ENCODE measurements at places on chromosomes 16 and 17.
A peak's percentile ranks its signal among the peaks of the same experiment; 100 is the strongest.

DNA sequence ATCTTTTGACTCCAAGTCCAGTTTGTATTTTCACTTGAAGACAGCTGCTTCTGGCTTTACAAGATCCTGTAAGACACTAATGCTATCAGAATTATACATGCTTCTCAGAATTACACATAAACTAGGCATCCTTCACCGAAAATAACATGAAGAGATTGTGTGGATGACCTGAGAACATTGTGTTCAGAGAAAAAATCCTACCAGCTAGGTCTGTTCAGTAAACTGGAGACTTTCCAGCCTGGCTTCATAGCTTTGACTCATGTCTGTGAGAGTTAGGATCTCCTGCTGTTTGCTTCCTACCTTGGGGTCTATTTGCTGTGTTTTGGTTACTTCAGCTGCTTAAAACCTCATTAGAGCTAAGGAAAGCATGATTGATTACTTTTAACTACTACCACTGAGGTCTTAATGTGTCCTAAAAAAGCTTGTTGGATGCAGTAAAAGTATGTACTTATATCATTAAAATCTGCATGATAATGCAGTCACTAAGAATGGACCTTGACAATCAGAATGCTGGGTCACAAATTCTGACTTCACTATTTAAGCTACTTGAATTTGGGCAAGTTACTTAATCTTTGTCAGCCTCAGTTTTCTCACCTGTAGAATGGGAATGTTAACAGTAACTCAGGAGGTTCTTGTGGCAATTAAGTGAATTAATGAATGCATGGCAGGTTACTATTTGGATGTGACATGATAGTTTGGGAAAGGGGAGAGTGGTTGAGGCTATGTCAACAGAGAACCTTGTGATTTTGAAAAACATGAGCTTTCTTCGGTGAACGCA, 8.0 kb upstream of the MYH13 start:
- no peak for DNase-seq

DNA sequence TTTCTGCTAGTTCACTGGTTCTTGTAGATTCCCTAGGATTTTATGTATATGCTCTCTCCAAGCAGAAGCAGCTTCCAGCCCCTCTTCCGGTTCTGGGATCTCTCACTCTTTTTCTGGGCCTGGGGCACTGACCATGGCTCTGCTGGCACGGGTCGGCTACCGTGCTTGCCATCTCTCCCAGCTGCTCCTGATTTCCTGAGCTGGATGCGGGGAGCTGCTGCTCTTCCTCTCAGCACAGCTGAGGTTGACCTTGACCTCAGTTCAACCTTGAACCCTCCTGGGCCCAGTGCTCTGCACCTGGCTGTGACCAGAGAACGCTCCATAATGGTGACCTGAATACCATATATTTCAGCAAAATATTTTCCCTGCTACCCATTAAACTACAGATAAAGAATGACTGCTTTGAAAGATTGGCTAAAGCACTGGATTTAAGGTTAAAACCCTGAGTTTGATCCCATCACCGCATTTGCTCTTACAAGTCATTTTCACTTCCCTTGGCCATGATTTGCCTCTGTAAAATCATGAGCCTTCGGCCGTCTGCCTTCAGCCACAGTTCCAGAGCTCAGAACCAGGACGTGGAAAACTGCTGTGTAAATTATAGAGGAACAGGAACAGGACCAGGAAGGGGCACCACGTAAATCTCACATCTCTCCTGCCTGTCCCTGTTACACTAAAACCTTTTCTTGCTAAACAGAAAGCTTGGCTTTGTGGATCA, 130.8 kb upstream of the CHMP6 start:
- no peak for DNase-seq

DNA sequence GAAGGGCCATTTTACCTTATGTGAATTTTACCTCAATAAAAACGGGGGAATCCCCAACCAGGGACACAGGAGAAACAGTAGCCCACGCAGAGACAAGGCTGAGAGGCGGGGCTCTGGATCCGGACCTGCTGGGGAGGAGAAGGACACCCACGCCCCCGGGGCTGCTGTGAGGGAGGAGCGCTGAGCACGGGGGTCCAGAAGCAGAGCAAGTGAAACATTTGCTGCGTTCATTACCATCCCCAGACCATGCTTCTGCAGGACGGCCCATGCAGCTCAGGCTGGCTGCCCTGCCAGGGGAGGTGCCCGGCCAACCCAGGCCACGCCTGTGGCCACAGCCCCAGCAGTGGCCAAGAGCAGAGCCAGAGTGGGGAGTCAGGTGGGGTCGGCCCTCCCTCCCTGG, 50.0 kb downstream of the KCNJ18 start:
- DNase-seq, result no peak

- peak; percentile 11 for DNase-seq
Measured at GRCh38 chr17:37607637-37608331, 1.4 kb downstream of the SYNRG start.

DNA sequence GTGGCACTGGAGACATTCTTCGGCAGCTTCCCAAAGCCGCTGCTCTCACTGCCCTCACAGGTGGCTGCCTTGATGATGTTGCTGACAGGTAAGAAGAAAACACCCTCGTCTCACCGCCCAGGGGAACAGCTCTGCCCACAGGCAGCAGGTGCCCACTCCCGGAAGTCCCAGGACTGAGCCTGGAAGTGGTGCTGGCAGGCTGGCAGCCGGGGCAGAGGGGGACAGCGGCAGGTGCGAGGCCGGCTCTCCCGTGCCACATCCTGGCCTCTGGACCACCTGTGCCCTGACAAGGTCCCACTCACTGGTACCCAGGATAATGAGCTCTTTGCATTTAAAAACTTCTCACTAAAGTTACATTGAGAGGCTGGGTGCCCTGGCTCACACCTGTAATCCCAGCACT, 20.4 kb downstream of the CEP131 start:
- no peak for DNase-seq

GRCh38 chr16:9257843-9258242, 166.4 kb downstream of the HAPSTR1 start:
- no peak for DNase-seq

DNA sequence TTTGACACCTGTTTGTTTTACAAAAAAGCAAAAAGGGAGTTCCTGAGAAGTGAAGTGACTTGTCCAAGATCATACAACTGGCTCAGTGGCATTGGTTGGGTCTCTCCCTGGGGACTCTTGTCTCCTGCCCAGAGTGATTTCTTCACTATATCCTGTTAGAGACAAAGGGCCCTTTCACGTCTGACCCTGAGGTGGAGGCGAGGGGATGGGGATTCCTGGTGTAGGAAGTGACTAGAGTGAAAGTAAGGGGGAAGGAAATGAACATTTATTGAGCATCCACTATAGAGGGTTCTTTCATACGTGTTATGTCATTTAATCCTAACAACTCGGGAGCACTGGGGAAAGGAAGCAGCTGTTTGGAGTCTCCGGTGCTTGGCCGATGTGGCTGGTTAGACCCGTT, 9.0 kb downstream of the ITGB3 start:
- DNase-seq, result no peak

DNA sequence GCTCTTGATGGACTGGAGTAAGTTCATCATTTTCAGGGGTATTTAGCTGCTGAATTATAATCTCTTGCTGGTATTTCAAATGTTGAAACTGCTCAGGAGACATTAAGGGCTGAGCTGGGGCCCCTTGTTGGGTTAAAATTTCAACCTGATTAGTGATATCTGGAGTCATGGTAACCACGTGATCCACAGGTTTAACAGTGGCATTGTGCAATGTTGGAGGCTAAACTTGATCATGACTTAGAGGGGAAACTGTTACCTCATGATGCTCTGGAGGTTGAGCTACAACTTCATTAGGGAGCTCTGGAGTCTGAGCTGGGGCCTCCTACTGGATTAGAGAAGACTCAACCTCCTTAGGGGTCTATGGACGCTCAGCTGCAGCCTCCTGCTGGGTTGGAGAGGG, 17.2 kb upstream of the MPP2 start:
- DNase-seq, result no peak

GRCh38 chr16:72493716-72494415, 321.9 kb upstream of the PMFBP1 start:
- no peak for DNase-seq

DNA sequence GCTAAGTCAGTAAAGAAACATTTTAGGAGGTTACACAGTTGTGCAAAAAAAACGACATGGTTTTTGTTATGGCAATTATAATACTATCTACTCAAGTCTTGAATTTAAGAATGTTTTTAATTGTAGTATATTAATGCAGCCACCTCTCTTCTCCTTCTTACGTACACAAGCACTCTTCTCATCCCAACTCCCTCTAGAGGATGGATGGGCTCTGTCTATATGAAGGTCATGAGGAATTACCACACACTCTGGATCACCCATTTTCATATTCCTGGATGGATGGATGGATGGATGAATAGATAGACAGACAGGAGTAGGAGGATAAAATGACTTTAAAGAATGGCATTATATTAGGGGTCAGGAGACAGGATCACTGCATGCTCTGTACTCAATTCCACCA, 120.0 kb downstream of the PHKB start:
- no peak for DNase-seq

GRCh38 chr16:17027488-17028129, 443.2 kb downstream of the XYLT1 start:
- DNase-seq, result no peak

GRCh38 chr16:77763994-77764393, 24.4 kb upstream of the VAT1L start:
- no peak for DNase-seq

DNA sequence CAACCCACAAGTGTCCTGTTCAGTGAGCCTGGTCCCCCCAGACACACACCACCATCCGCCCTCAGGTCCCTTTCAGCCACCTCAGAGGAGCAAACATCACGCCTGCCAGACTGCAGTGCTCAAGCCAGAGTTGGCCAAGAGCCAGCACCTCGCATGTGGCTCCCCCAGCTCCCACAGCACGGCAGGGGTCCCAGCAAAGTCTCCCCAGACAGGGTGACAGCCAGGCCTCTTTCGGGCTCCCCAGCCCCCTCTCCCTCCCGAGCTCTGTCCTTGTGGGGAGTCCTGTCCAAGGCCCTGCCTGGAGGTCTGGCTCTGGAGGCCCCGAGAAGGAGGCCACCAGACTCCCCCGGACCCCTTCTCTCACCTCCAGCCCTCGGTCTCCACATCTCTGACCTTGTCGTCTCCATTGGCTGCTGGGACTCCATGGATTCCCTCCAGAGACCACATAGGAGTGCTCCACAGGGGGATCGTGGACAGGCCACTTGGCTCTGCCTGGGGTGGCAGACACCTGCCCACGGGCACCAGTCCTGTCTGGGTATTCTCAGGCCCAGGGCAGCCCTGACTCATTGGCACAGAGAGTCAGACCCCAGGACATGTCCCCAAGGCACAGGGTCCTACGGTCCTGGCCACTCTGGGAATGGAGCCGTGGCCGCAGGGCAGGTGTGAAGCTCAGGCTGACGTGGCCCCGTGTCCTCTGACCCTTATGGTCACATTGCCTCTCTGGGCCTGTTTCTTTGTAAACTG, 1.8 kb upstream of the MYADML2 start:
- DNase-seq, result no peak

- no peak for DNase-seq
Measured at GRCh38 chr17:50144845-50145531, 5.5 kb downstream of the PPP1R9B start.

DNA sequence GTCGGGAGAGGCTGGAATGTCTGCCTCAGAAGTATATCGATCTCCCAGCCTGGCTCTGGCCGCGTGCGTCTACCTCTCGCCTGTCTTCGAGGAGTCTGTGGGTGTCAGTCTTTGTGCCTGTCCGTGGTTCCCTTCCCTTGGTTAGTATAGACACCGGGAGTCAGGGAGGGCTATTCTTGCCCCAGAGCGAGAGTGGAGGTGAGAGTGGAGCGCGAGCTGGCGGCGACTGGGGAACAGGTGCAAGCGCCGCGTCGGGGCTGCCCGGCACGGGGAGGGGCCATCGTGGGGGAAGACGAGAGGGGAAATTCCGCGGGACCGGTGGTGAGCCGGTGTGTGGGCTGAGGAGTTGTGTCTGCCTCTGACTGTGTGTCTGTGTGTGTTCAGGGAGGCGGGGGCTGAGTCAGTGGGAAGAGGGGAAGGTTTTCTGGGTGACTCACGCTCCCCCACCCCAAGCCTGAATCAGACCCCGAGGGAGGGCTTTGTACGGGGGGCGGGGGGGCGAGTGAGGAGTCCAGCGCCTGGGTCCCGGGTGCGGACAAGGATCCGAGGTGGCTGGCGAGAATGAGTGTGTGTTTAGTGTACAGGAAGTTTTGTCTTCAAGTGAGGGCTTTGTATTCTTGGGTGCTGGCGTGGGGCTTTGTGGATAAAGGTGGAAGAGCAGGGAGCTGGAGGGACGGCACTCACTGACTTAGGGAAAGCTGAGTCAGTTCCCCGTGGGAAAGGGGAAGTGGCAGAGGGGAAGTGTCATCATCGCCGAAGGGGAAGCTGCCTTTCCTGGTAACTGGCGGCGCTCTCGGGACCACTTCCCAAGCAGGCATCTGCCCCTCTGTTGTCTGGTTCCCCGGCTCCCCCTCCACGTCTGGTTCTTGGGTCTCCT, 8.6 kb downstream of the KDM6B start:
- peak; percentile 70 for DNase-seq

GRCh38 chr17:31598399-31598782, 206.9 kb downstream of the RAB11FIP4 start:
- no peak for DNase-seq

DNA sequence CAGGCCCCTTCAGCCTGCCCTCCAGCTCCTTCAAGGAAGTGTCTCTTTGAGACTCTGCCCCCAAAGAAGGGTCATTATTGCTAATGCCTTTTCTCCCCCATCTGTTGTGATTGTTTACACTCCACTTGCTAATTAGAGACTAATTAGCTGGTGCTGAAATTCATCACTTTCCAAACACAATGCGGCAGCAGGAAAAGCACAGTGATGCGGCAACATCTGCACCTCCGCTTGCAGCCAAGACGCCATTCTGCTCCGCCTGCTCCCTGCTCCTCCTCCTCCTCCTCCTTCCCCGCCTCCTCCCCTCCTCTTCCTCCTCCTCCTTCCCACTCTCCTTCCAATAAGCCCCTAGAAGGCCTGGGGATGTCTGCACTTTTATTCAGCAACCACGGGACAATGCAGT, 110.5 kb downstream of the SDK2 start:
- DNase-seq, result no peak

GRCh38 chr16:81784072-81784795, 5.1 kb downstream of the PLCG2 start:
- DNase-seq, result no peak

DNA sequence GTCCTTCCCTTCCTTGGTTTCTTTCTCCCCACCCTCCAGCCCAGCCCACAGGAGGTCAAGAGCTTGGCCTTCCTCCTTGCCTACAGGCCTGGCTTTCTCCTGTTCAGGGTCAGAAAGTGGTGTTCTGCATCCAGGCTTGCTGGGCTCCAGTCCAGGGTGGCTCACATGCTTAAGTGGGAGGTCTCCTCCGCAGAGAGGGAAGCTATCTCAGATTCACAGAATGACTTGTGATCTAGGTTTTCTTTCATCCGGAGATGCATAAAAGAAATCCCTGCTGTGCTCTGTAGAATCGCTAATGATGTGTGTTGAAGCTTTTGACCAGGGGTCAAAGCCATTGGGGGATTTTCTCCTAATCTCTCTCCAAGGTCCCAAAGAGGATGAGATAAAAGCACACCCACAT, 382.3 kb upstream of the EEF2KMT start:
- DNase-seq, result no peak

- DNase-seq, result no peak
Measured at GRCh38 chr17:76442341-76443338, 10.3 kb downstream of the UBE2O start.

- no peak for DNase-seq
Measured at GRCh38 chr17:81261582-81262336, 22.6 kb downstream of the NDUFAF8 start.
